ENCODE measurements at places on chromosomes 1 and 21.
A peak's percentile ranks its signal among the peaks of the same experiment; 100 is the strongest.

- no peak for DNase-seq
Measured at GRCh38 chr1:12486401-12487005, 131.5 kb downstream of the DHRS3 start.

DNA sequence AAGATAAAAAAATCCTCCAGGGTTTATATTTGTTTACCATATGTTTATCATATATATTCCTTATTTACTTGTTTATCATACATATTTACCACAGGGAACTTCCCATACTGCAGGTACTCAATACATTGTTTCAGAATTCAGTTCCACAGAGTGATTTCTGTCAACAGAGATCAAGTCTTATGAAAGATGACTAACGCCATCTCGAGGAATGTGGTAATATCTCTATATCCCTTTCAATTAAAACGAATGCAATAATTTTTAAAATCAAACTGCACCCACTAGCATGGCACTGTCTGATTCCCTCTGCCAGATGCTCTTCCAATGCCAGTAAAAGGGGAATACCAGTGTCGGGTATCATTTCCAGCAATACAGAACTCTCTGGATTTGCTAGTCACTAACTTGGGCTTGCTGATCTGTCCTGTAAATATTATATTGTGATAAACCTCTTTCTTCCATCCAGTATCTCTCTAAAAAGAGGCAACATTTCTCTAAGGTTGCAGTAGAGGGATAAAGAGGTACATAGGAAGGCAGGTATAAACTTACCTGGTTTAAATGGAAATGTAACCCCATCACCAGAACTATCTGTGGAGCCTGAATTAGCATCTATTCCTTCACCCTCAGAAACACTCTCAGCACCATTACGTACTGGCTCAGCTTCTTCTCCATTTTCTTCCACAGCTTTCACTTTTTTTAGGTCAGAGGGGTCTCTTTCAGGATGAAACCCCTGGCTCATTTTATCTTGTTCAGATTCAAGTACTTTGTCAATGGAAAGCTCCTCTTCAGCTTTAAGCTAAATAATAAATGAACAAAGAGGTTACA, 112.3 kb upstream of the HP1BP3 start:
- DNase-seq: no peak

- DNase-seq: peak; percentile 10
Measured at GRCh38 chr1:211420389-211420788, 71.6 kb downstream of the RD3 start.

DNA sequence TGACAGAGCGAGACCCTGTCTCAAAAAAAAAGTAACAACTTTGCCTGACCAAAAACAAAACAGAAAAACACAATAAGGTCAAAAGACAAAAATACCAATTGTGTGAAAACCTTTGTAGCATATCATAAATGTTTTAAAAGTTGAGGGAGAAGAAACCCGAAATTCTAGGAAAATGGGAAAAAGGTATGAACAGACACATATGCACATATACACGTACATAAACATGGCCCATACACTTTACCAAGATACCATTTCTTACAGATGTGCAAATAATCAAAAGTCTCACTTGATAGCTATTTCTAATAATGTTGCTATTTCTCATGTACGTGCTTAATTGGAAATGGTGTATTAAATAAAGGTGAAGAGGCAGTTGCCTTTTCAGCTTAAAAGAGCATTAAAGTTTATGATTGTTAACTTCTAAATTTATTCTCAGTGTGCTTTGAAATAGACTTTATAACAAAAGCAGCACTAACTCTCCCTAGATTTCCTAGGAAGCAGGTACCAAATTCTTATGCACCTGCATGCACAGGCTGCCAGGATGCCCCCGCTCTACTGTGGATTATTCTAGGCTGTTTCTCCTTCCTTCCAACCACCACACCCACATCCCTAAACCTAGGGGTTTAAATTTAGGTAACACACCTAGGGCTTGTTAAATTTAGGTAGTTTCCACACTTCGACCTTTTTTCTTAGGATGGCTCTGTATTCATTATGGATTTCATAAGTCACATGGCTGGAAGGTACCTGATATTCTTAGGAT, 33.8 kb downstream of the ADARB1 start:
- DNase-seq: no peak

GRCh38 chr1:74780594-74780993, 47.6 kb downstream of the TYW3 start:
- no peak for DNase-seq

GRCh38 chr1:21239221-21239620, 51.0 kb downstream of the ECE1 start:
- DNase-seq: no peak

GRCh38 chr1:233916706-233917105, 12.2 kb downstream of the SLC35F3 start:
- DNase-seq: no peak

GRCh38 chr21:35981514-35982070, 78.7 kb downstream of the SETD4 start:
- DNase-seq: no peak

- DNase-seq: no peak
Measured at GRCh38 chr1:52253421-52253820, 111.5 kb downstream of the ZFYVE9 start.

DNA sequence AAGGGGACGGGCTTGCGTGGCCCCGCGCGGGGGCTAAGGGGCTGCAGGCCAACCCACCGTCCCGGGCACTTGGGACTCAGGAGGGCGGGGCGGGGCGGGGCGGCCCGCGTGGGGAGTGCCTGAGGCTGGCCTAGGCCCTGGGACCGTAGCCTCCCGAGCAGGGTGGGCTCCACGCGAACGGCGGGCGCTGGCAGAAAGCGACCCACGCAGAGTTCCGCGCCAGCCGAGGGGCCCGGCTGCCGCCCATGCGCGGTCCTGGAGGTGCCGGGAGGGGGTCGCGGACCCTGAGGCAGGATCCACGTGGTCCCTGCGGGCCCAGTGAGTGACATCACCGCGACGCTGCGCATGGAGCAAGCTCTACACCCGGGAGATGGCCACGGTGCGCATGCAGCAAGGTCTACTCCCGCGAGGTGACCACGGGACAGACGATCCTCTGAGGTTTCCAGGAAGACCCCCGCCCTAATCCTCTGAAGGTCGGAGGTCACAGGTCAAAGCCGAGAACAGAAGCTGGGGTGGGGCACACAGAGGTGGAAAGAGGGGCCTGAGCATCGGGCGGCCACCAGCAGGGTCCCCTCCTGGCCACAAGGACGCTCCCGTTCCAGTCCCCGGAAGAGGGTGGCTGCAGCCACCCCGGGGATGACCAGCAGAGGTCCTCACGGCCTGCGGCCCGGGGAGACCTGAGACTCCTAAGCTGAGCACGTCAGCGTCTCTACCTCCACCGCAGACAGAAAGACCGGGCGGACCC, 13.5 kb upstream of the SLC19A1 start:
- DNase-seq: no peak

DNA sequence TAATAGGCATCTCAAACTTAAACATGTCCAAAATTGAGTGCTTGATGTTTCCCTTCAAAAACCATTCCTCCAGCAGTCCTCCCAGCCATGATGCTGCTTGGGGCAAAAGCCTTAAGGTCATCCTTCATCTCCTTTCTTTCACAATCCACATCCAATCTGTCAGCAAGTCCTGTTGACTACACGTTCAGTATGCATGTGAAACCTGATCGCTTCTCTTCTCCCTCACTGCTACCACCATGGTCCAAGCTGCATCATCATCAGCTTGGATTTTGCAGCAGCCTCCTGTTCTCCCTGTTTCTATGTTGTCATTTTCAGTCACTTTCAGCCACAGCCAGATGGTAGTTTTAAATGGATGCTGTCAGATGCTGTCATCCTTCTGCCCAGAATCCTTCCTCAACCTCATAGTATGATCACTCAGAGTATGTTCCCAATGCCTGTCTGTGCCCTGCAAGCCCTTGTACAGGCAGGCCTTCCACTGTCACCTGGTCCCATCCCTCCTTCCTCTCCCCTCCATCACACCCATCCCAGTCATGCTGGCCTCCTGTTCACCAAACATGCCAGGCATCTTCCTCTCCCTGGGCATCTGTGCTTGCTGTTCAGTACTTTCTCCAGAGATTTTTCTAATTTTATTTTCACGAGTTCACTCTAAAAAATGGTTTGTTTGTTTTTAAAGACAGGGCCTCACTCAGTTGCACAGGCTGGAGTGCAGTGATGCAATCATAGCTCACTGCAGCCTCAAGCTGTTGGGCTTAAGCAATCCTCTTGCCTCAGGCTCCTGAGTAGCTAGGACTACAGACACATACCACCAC, 66.0 kb downstream of the SYDE2 start:
- peak; percentile 61 for DNase-seq

DNA sequence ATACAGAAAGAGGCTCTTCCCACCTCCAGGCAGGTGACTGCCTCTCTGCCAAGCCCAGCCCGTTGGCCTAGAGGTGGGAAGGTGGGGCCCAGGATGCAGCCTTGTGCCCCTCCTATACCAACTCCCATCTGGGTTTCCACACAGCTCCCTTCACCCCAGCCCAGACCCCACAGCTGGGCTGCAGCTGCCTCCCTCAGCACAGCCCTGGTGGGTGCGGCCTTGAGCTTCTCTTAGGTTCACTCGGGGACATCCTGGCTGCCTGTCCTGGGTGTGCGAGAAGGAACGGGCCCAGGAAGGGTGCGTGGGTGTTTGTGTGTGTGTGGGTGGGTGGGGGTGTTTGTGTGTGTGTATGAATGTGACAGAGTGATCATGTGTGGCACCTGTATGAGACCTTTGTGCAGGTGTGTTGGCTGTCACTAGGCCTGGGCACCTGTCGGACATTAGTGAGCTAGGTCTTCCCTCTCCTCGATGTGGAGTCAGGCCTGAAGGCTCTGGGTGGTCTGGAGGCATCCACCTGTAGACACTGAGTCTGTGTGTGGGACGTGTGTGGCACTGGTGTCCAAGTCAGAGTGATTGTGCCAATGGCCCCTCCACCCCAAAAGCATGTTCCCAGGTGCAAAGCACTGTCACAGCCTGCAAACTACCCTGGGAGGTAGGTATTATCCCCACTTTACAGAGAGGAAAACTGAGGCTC, 30.7 kb downstream of the FOXO6 start:
- DNase-seq: no peak

DNA sequence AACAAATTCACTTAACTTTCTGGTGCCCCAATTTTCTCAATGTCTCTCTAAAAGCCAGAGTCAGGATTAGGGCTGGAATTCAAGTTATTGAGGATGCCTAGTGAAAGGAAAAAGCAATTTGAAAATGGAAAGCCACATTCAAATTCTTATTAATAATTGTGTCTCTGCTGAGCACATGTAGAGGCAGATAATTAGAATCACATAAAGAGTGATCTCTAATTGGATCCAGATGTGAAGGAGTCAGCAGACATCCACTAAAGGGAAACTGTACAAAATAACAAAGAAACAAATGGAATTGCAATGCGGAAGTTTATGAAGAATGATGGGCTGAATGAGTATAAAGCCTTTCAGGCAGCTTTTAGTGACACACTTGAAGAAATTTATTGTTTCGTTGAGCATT, 482.6 kb downstream of the TTLL7 start:
- no peak for DNase-seq

DNA sequence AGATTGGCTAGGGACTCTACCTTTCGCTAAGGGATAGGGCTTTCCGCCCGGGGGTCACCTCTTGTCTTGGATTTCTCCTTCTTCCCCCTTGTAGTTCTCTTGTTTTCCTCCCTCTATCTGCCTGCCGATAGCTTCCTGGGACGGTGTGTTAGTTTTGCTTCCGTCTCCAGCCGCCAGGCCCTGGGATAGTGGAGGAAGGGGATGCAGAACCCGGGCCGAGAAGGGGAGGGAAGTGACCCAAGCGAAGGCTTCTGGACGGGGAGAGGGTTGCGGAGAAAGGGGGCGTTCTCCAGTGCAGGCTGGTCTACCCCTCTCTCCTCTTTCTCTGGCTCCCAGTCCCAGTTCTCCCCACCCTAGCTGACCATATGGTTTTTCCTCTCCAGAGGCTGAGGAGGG, 871 bp downstream of the TUFT1 start:
- no peak for DNase-seq

DNA sequence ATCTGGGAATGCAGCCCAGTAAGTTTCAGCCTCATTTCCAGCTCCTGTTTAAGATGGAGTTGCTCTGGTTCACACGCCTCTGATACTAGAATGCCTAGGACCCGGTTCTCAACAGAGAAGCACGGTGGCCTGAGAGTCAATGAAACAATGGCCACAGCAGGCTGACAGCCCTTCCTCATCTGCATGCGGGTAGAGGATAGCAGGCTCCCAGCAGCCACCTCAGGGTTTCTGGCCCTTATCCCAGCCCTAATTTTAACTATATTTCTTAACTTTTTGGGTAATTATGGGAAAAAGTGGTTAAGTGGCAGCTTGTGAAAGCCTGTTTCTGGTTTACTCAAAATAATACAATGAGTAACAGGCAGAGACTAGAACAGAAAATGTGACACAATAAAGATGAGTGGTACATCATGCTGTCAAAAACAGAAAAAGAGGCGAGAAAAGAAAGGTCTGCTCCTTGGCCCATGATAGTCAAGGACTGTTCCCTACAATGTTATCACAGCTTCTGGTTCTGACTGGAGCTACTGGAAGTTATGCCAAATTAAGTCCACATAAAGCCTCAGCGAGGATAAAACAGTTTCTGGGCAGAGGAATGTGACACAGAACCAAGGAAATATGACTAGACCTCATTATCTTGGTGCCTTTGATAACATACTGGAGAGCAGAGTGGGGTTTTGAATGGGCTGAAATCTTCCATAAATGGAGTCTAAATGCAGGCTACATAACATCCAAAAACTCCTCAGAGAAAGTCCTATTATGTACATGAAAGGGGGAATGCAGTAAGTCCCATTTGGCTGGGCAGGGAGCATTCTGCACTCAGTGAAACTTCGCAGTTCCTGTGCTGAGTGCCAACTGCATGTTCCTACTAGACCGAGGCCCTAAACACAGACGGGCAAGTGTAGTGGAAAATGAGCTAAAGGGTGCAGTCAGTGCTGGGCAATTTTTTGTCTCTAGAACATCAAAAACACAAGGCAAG, 92.1 kb downstream of the NIBAN1 start:
- no peak for DNase-seq

DNA sequence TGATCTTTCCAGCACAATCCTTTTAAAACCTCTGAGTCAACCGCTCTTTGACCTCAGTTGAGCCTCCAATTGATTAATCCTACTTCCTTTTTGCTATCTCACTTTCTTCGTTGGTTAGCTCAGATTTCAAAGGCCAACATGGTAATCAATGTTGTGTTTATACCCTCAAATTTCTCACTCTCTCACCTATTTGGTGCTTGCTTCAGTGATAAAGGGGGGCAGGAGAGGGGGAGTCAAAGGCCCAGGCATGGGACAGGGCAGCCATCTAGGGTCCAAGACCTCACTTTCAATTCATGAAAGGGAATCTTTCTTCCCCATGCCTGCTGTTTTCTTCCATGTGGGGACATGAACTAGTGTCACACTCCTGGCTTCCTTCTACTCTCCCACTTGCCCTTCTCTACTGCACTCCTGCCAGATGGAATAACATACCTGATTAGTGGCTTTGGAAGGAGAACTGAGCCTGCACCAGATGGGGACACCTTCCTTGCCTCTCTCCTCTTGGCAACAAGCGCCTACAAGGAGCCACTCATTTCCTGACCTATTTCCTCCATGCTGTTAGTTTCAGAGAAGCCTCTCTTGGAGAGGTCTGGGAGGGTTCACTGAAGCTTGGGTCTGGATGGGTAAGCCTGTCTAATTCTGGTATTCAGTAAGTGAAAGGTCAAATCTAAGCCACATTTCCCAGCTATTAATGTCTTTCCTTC, 73.3 kb upstream of the ARHGAP29 start:
- DNase-seq: no peak

GRCh38 chr1:50978852-50979781, 9.1 kb downstream of the CDKN2C start:
- DNase-seq: peak; percentile 69

All from NCI-H2107 (cell line).